Activated T-cell treated with anti-CD3 and anti-CD28 coated beads, Interleukin-2, amount 50 U/mL, for 4 hours (primary cell): ENCODE measurements at places on chromosomes 1 and 21.

DNA sequence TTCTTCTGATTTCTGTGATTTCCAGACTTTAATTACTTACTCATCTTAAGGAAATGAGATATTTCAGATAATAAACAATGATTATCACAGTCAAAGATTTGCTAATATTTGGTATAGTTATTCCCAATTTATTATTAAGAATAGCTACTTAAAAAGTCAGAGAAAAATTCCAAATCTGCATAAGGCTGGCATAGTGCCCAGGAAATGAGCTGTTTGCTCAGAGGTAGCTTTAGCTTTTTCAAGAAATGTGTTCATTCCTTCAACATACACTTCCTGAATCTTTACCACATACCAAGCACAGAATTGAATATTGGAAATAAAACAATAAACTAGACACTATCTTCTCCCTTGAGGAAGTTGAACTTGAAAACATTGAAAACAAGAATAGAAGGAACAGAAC is 44.3 kb upstream of the KCNK1 start:
- DNase-seq: no peak

DNA sequence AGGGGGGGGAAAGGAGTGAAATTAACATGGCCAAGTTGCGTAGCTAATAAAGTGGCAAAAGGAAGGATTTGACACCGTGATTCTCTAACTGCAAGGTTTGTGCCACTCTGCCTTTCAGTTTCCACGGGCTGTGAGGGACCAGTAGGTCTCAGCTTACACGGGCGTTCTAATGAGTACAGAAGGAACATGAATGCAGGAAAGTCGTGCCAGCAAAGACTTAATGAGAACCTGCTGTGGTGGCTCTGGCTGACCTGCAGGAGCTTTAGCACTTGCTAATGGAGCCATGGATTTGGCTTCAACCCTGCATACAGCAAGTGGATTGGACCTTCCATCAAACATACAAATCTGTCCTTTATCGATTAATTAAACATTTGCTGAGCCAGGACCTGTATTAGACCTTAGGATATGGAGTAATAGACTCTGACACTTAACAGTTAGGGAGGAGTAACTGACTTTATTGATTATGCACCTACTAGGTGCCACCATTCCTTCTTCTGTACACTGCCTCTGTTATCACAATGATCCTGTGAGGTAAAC is 15.1 kb upstream of the PITHD1 start:
- no peak for DNase-seq

DNA sequence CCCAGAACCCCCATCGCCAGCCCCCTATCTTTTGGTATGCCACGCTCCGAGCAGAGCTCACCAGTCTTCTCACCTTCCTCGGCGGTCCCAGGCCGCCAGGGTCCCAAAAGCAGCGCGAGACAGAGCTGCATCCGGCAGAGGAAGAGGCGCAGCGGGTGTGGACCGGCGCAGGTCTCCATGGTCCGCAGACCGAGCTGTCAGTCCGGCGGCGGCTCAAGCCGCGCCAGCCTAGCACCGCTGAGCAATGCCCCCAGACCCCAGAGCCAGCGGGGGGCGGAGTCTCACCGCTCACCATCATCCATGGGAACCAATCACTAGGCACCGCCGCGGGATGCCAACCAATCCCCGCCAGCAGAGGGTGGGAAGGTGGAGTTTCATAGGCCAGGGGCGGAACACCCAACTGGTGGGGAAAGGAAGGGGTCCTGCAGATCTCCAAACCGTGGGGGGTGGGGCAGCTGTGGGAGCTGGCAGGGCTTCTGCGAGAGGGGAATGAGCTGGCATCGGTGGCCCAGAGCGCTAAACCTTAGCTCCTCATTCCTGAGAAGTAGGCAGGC is at the start of gene EPHA10:
TSS of gene EPHA10 (minus strand) at position 233 of the 554 bp plus-strand sequence. CDS start at position 179, 54 bp downstream.
- no peak for DNase-seq

DNA sequence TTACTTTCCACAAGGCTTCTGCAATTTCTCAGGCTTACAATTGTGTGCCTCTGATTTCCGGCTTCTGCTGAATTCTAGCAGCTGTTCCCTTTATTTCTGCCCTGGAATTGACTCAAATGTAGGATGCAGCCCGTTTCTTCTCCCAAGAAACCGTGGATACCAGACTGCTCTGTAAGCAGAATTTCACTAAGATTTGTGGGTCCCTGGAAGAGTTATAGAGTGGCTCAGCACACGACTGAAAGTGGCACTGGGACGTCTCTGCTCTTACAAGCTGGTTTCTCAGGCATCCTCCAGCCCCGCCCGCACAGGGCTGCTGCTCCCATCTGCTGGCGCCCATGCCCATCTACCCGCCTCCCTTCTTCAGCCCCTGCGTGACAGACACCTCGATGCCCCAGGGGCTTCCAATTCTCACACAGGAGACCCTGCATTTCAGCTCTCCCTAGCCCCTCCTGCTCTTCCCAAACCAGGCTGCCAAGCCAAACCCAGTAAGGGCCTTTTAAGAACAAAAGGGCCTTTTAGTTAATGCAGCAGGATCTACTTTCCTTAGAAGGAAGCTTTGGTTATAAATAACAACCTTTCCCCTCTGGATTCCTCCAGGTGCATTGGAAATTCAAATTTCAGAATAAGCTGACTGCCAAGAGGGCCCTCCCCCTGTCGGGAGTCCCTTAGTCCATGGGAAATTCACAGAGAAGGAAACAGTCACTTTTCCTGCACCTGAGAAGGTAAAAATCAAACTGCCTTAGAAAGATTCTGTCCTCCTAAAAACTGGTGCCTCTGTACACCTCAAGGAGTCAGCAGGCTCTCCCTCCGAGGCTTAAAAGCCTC is 45.4 kb upstream of the TENT5B start:
- no peak for DNase-seq
